ENCODE measurements at places on chromosomes 12 and 14.
A peak's percentile ranks its signal among the peaks of the same experiment; 100 is the strongest.

- DNase-seq, result no peak
- H3K4me1 ChIP-seq, result peaks cover 27% of the 10 kb centered on the region
- H3K36me3 ChIP-seq, result no peaks in the 10 kb centered on the region
- peak overlapping the region; percentile 53 for H3K27ac ChIP-seq
- H3K27me3 ChIP-seq, result no peaks in the 10 kb centered on the region
Measured at GRCh38 chr12:46472893-46473633, 100.5 kb upstream of the SLC38A2 start.

GRCh38 chr12:112686373-112686772 is 105.2 kb upstream of the RPH3A start:
- no peaks in the 10 kb centered on the region for H3K4me1 ChIP-seq
- DNase-seq, result no peak
- H3K27me3 ChIP-seq, result peaks cover 30% of the 10 kb centered on the region
- H3K4me3 ChIP-seq, result no peak overlapping the region
- no peaks in the 10 kb centered on the region for H3K36me3 ChIP-seq

DNA sequence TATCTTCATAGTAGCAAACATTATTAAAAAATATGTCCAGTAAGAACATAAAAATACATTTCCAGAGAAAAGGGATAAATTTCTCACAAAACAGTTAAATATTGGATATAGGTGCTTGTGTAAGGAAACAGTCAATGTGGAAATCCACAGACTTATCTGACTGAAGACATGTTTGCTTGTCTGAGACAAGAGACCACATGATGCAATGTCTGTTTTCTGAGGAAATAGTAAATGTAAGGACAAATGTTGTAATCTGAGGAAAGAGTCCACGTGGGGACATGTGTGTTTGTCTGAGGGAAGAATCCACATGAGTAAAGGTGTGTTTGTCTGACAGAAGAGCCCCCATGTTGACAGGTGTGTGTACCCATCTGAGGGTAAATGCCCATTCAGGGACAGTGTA is 1093.2 kb downstream of the TMEM121 start:
- no peak overlapping the region for H3K27ac ChIP-seq
- no peak for DNase-seq
- H3K36me3 ChIP-seq, result no peaks in the 10 kb centered on the region
- no peak overlapping the region for H3K4me3 ChIP-seq
- H3K4me1 ChIP-seq, result peaks cover 17% of the 10 kb centered on the region

DNA sequence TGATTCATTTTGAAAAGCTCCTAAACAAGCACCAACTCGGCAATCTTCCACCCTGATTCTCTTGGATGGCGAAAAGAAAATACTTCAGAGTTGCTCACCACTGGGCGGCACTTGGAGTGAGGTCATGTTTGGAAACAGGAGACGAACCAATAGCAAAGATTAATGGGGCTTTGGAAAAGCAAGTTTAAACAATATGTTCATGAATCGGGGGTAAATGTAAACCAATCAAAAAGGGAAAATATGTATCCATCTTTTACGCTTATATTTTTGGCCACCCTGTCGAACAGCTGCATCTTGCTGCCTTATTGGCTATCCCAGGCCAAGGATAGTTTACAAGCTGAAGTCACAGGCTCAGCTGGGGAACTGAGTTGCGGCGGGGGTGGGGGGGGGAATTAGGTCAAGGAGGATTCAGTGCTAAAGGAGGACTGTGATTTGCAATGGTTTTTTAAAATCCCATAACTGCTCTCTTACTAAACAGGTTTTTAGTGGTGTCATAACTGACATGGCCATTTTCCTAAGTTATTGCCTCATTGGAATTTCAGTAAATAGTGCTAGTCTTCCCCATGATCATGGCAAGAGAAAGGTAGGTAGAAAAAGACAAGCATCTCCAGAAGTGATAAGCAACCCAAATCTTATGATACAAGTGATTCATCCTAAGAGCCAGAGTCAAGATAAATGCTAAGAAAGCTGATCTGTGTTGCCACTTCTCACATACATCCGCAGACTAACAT is 210.6 kb downstream of the PHLDA1 start:
- no peak for DNase-seq
- no peak overlapping the region for H3K27ac ChIP-seq
- no peak overlapping the region for H3K4me3 ChIP-seq
- H3K4me1 ChIP-seq, result peaks cover 13% of the 10 kb centered on the region

GRCh38 chr14:104843006-104843405 is 22.1 kb upstream of the CEP170B start:
- no peak overlapping the region for H3K27ac ChIP-seq
- DNase-seq, result no peak
- no peaks in the 10 kb centered on the region for H3K36me3 ChIP-seq
- H3K4me1 ChIP-seq, result peaks cover 6% of the 10 kb centered on the region
- H3K4me3 ChIP-seq, result no peak overlapping the region
- peaks cover 60% of the 10 kb centered on the region for H3K27me3 ChIP-seq

GRCh38 chr12:95591731-95592130 is 40.5 kb upstream of the USP44 start:
- no peak overlapping the region for H3K27ac ChIP-seq
- no peak overlapping the region for H3K4me3 ChIP-seq
- no peaks in the 10 kb centered on the region for H3K4me1 ChIP-seq
- H3K27me3 ChIP-seq, result peaks cover 4% of the 10 kb centered on the region

- H3K27me3 ChIP-seq, result no peaks in the 10 kb centered on the region
- DNase-seq, result peak; percentile 48
- peaks cover 8% of the 10 kb centered on the region for H3K36me3 ChIP-seq
- H3K4me1 ChIP-seq, result peaks cover 17% of the 10 kb centered on the region
- peak overlapping the region; percentile 12 for H3K27ac ChIP-seq
- no peak overlapping the region for H3K4me3 ChIP-seq
Measured at GRCh38 chr14:105363847-105364708, 34.3 kb upstream of the TEX22 start.

DNA sequence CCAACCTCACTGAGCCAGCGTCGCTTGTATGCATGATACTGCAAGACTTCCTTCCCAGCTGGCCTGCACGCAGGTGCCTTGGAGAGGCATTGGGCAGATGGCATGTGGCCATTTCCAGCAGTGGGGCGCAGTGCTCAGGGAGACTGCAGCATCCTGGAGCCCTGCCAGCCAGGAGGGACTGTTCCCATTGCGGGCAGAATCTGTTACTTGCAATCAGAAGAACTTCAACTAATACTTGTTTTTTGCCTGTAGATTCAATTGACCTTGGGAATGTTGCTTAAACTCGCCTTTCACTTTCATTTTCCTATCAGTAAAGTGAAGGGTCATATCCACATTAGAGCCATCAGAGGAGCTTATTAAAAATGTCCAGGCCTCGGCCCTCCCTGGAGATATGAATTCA is 29.8 kb downstream of the ANKRD9 start:
- H3K27me3 ChIP-seq, result no peaks in the 10 kb centered on the region
- H3K27ac ChIP-seq, result no peak overlapping the region
- peaks cover 4% of the 10 kb centered on the region for H3K4me1 ChIP-seq
- peaks cover 11% of the 10 kb centered on the region for H3K36me3 ChIP-seq
- no peak overlapping the region for H3K4me3 ChIP-seq

DNA sequence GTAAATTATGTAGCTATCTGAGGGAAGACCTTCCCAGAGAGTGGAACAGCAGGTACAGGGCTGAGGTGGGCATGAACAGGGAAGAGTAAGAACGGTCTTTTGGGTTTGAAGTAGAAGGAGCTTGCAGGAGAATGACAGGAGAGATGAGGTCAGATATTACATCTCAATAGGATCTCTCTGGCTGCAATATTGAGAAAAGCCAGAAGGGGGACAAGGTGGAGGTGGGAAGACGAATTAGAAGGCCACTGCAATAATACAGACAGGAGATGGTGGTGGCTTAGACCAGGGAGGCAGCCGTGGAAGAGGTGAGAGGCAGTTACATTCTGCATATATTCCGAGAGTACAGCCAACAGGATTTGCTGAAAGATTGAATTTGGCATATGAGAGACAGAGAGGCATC is 310.2 kb downstream of the APAF1 start:
- H3K27me3 ChIP-seq, result peaks cover 4% of the 10 kb centered on the region
- H3K4me3 ChIP-seq, result no peak overlapping the region
- DNase-seq, result no peak
- H3K4me1 ChIP-seq, result no peaks in the 10 kb centered on the region
- no peak overlapping the region for H3K27ac ChIP-seq

- no peak overlapping the region for H3K4me3 ChIP-seq
- no peaks in the 10 kb centered on the region for H3K36me3 ChIP-seq
- DNase-seq, result no peak
- H3K27me3 ChIP-seq, result peaks cover 76% of the 10 kb centered on the region
Measured at GRCh38 chr12:65827342-65827741, 3.1 kb downstream of the HMGA2 start.

GRCh38 chr14:96267916-96268315 is 11.9 kb downstream of the BDKRB1 start:
- H3K27me3 ChIP-seq, result peaks cover 14% of the 10 kb centered on the region
- no peaks in the 10 kb centered on the region for H3K36me3 ChIP-seq
- H3K4me1 ChIP-seq, result no peaks in the 10 kb centered on the region
- no peak for DNase-seq

GRCh38 chr12:6553051-6553868 is 2.6 kb downstream of the IFFO1 start:
- peak overlapping the region; percentile 60 for H3K4me3 ChIP-seq
- H3K4me1 ChIP-seq, result peaks cover 50% of the 10 kb centered on the region
- no peak for DNase-seq
- H3K27ac ChIP-seq, result peak overlapping the region; percentile 35
- H3K27me3 ChIP-seq, result no peaks in the 10 kb centered on the region
- peaks cover 90% of the 10 kb centered on the region for H3K36me3 ChIP-seq

- H3K27me3 ChIP-seq, result peaks cover 20% of the 10 kb centered on the region
- H3K4me3 ChIP-seq, result no peak overlapping the region
- H3K36me3 ChIP-seq, result no peaks in the 10 kb centered on the region
- H3K4me1 ChIP-seq, result no peaks in the 10 kb centered on the region
- no peak overlapping the region for H3K27ac ChIP-seq
Measured at GRCh38 chr12:132392389-132393244, 63.2 kb upstream of the GALNT9 start.

DNA sequence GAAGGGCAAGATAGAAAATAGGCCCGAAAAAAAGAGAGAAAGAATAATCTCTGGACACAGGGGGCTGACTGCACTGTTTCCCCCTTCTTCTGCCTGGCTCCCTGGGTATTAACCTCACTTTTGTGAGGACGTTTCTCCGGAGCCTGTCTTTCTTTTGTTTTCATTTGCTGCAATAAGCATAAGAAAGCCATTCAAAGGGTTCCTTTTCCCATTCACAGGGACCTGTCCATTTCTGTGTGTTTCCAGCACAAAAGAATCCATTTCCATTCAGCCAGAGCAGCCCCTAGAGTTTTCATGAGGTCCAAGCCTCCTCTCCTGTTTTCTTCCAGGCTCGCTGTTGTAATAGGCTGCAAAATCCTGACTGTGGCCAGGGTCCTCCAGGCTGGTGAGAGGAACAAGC is 16.8 kb downstream of the PLXNC1 start:
- DNase-seq, result no peak
- H3K27me3 ChIP-seq, result no peaks in the 10 kb centered on the region
- H3K4me1 ChIP-seq, result peaks cover 29% of the 10 kb centered on the region
- no peak overlapping the region for H3K27ac ChIP-seq

DNA sequence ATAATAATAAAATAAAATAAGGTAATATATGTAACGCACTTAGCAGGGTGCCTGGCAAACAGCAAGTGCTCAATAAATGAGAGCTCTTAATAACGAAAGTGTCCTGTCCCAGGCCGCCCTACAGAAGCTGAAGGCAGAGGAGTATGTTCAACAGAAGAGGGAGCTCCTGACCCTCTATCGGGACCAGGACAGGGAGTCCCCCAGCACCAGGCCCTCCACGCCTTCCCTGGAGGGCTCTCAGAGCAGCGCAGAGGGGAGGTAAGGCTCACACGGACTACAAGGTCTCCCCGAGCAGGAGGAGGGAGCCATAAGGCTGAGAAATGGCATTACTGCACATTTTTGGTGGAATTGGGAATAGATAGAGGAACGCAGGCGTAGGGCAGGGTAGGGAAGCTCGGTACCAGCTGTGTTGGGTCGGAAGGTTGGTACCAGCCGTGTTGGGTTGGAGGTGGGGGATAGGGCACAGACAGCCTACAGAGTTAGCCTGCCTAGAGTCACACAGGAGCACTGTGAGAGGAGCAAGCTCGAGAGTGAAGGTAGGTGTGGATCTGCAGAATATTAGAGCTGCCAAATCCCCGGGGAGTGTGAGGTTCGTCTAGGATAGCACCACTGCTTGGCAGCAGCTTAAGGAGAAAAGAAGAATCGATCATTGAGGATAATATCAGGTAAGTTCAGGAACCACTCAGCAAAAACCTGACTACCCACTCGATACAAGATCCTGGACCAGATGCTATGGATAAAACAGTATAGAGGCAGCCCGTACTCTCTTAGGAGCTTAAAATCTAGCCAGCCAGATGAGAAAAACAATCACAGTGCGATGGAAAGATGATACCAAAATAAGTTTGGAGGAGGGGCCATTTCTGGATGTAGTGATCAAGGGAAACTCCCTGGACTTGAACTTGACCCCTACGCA is 15.3 kb downstream of the TNFRSF1A start:
- DNase-seq, result no peak
- H3K4me1 ChIP-seq, result peaks cover 49% of the 10 kb centered on the region
- peaks cover 46% of the 10 kb centered on the region for H3K36me3 ChIP-seq

DNA sequence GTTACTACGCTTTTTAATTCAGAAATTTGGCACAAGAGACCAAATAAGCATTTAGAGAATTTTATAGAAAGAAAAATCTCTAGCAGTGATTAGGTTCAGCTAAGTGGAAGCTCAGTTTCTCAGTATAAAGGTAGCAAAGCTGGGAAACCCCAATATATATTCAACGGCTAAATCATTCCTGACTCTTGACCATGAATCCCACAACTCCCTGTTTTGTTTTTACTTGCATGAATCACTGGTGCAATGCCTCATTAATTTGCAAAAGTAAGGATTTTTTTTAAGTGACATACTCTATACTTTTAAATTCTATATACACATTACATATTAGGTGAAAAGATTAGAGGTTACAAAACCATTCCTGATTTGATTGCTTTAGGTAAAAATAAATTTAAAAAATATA is 74.3 kb upstream of the PLEKHG7 start:
- H3K36me3 ChIP-seq, result no peaks in the 10 kb centered on the region
- no peak overlapping the region for H3K4me3 ChIP-seq
- H3K27ac ChIP-seq, result no peak overlapping the region
- H3K27me3 ChIP-seq, result no peaks in the 10 kb centered on the region
- no peak for DNase-seq

DNA sequence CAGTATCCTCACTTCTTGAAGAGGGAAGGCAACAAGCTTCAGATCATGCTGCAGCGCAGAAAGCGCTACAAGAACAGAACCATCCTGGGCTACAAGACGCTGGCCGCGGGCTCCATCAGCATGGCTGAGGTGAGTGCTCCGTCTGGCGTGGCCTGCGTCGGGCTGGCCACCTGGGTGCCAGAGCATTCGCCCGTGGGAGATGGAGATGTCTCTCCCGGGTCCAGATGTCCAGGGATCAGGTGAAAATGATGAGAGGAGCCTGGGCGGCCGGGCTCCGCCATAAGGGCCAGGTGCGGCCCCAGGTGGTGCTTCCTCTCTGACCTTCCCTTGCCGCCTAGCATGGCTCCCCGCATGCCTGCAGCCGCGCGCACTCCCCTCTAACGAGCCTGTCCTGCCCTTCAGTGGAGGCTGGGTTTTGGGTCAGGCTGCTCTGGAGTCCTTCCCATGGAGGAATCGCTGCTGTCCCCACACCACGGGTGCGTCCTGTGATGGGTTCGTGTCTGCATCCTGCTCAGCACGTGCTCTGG is 40.6 kb downstream of the PACS2 start:
- DNase-seq, result no peak
- H3K36me3 ChIP-seq, result peaks cover 7% of the 10 kb centered on the region
- H3K4me1 ChIP-seq, result peaks cover 3% of the 10 kb centered on the region
- H3K27ac ChIP-seq, result no peak overlapping the region
- H3K27me3 ChIP-seq, result no peaks in the 10 kb centered on the region
- H3K4me3 ChIP-seq, result no peak overlapping the region

GRCh38 chr14:46198676-46199075 is 452.9 kb downstream of the RPL10L start:
- no peak overlapping the region for H3K4me3 ChIP-seq
- no peaks in the 10 kb centered on the region for H3K36me3 ChIP-seq
- H3K4me1 ChIP-seq, result no peaks in the 10 kb centered on the region
- no peaks in the 10 kb centered on the region for H3K27me3 ChIP-seq
- no peak for DNase-seq

All from activated T-cell treated with anti-CD3 and anti-CD28 coated beads, Interleukin-2, amount 50 U/mL, for 24 hours (primary cell).